ENCODE measurements at places on chromosomes 7 and 10. TPM values are rescaled to one million over a fixed set of nuclear protein-coding genes. Genes with fewer than 3 reads are reported as not detected.

SBDS gene
- polyA plus RNA-seq, result 103 TPM

INA gene
- 1.2 TPM for polyA plus RNA-seq

ZNF394 gene
- 18.3 TPM for polyA plus RNA-seq

MSMB gene
- polyA plus RNA-seq, result not detected

PYROXD2 gene
- 41.3 TPM for polyA plus RNA-seq

DRGX gene
- polyA plus RNA-seq, result not detected

MGMT gene
- polyA plus RNA-seq, result 14.1 TPM

SRGN gene
- 10.2 TPM for polyA plus RNA-seq

EDRF1 gene
- 45.0 TPM for polyA plus RNA-seq

TUBAL3 gene
- 0.40 TPM for polyA plus RNA-seq

GPR22 gene
- polyA plus RNA-seq, result 0.20 TPM

PRF1 gene
- 0.40 TPM for polyA plus RNA-seq

UNC5B gene
- polyA plus RNA-seq, result 57.0 TPM
